Mammary epithelial cell (primary cell): ENCODE measurements at places on chromosomes 3 and 15. TPM values are rescaled to one million over a fixed set of nuclear protein-coding genes. Genes with fewer than 3 reads are reported as not detected.

GRCh38 chr15:68598171-68599152, 19.7 kb downstream of the CORO2B start:
- DNase-seq, result no peak

GRCh38 chr15:33419701-33420100, 108.9 kb downstream of the RYR3 start:
- no peak for DNase-seq

The AGTR1 gene
- not detected for polyA plus RNA-seq

The IGSF10 gene
- polyA plus RNA-seq, result not detected

DNA sequence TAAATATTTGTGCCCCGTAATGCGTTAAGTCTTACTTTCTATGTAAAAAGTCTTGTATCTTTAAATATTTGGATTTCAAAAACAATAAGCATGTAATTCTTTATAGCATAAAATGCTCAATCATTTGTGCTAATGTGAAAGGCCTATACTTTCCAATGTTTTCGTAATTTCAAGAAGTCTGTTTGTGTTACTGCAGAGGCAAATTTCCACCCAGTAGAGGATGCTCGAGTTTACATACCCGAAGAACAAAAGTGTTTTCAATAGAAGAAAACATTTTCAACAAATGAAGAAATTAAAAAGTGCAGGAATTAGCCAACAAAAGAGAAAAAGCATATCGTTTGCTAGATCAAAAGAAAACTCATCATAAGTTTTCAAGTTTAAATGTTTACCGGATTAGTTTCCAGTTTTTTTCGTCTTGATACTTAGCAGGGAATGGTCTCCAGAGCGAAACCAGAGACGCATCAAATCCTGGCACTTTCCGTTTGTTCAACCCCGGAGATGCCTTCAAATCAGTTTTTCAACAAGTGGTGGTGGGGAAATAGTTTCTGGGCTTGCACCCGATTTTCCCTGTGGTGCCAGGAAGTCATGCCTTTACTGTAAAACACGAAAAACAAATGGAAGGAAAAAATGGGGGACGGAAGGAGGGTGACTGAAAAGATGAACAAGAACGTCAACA, 1.0 kb downstream of the CGGBP1 start:
- peak; percentile 11 for DNase-seq

- peak; percentile 86 for DNase-seq
These were observed 326.5 kb upstream of the GBE1 start for GRCh38 chr3:82087958-82088357.

DNA sequence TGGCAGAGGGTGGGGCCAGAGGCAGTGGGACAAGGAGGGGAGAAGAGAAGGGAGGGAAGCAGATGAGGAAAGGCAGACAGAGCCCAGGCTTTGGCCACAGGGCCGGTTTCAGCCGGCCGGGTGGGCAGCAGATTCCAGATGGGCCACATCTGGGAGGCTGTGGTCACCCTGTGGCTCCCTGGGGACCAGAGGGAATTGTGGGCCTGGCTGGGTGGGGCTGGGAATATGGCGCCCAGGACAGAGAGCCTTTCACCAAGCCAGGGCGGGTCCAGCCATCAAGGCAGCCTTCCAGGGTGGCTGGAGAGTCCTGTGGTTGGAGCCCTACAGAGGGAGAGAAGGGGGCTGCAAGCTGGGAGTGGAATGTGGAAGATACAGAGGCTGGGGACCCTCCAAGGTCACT, 18.9 kb downstream of the PTH1R start:
- no peak for DNase-seq

- DNase-seq, result no peak
These were observed 1159.5 kb downstream of the IGSF11 start for GRCh38 chr3:117874904-117875874.

DNA sequence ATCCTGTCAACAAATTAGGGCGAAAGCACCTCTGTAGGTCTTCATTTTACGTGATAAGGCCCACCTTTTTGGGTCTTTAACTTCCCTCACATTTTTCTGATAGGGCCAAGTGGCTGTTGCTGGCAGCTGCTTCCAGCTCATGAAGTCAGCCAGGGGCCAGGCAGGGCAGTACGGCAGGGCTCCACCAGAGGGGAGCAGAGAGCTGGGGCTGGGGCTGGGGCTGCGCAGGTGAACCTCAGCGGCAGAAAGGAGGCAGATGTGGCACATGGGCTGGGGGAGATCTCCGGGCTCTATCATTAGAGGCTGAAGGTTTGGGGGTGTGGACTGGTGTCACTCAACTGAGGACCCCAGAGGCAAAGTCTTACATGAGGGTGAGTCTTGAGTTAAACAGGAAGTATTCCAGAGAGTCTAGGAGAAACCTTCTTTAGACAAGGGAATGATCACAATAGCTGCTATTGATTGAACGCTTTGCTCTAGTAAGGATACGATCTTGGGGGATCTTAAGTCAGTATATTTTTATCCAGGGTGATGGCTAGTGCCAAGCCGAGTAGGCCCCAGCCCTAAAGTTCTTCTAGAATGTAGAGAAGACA, 62.8 kb upstream of the MEX3B start:
- peak; percentile 57 for DNase-seq

GRCh38 chr15:32886459-32886858, 168.7 kb downstream of the GREM1 start:
- DNase-seq, result no peak

The CAND2 gene
- polyA plus RNA-seq, result 0.19 TPM

DNA sequence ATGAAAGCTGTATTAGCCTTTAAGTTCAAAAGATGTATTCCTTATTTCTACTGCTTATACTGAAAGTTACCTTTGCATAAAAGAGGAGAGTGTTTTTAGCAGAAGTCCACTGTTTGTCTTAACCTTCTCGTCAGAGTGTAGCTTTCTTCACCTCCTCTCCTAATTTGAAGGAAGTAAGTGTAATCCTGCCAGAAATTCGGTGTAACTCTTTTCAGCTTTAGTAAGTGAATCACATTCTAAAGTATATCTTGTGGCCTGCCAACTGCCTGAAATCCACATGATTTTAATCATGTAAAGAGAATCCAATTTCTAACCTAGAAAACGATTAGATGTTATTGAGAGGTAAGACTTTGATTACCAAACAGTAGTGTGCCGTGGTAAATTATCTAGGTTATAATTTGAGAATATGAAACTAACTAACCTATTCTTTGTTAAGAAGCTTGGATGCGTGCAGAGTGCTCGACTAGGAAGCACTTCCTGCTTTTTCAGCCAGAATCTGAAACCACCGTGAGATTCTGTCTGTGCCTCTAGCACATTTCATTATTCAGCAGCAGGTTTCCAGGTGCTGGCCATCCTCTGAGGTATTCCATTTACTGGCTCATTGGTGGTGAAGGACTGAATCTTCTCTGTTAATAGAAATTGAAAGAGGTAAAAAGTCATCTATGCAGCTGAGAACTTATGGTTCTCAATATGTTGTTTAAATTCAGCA, 7.5 kb downstream of the GYG1 start:
- peak; percentile 45 for DNase-seq

The ABTB1 gene
- 13.3 TPM for polyA plus RNA-seq
